SJSA1 (cell line): ENCODE measurements at places on chromosomes 6 and 20. TPM values are rescaled to one million over a fixed set of nuclear protein-coding genes. Genes with fewer than 3 reads are reported as not detected.

DNA sequence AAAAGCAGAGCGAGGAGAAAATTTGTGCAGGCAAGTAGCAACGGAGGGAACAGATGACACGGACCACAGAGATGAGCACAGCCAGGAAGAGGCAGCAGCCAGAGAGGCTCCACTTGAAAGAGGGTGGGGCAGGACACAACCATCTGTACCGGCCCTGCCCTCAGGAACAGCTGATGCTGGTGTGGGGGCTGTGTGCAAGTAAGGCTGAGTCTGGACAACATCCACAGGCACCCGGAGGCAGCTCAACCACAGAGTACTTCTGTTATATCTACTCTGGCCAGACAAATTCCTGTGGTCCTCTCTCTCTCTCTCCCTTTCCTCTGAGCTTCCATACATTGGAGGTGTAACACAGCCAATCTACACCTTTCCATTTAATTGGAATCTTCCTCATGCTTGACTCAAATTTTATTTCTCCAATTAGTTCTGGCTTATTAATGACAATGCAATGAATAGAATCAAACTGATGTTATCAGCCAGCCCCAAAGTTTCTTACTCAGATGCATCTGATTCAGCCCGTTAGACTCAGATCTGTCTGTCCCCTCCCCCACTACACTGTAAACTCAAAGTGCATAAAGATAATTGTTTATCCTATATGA is 24.9 kb downstream of the KIF13A start:
- peaks cover 77% of the 10 kb centered on the region for H3K4me1 ChIP-seq
- peaks cover 15% of the 10 kb centered on the region; the same call in 1 of the 2 replicates for H3K36me3 ChIP-seq
- no peaks in the 10 kb centered on the region for H3K27me3 ChIP-seq

- H3K36me3 ChIP-seq, result no peaks in the 10 kb centered on the region
- H3K27ac ChIP-seq, result no peak overlapping the region
- H3K4me3 ChIP-seq, result no peak overlapping the region
- no peak for DNase-seq
- no peaks in the 10 kb centered on the region for H3K4me1 ChIP-seq
- H3K27me3 ChIP-seq, result no peaks in the 10 kb centered on the region
These were observed 403.4 kb downstream of the HDGFL1 start for GRCh38 chr6:22972771-22973170.

GRCh38 chr20:62155428-62156253 is 12.1 kb downstream of the SS18L1 start:
- H3K36me3 ChIP-seq, result peaks cover 35% of the 10 kb centered on the region
- no peaks in the 10 kb centered on the region for H3K27me3 ChIP-seq
- no peak overlapping the region for H3K27ac ChIP-seq

DNA sequence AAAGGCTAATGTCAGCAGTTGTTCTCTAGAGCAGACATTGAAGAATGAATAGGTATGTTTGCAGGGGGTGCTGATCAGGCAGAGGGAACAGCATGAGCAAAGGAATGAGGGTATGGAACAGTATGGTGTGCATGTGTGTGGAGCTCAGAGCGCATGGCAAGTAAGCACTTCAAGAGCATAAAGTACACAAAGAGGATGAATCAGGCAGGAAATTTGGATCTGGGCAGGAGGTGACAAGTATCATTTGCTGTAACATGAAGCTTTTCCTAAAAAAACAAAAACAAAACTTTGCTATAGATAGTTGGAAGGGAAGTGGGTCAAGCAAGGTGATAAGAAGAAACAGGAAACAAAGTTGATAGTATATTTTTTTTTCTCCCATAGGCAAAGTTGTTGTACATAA is 746.8 kb downstream of the HDGFL1 start:
- no peak overlapping the region for H3K4me3 ChIP-seq
- H3K27ac ChIP-seq, result no peak overlapping the region
- no peaks in the 10 kb centered on the region for H3K36me3 ChIP-seq
- no peak for DNase-seq
- no peaks in the 10 kb centered on the region for H3K27me3 ChIP-seq
- no peaks in the 10 kb centered on the region for H3K4me1 ChIP-seq

The FOXQ1 gene
- total RNA-seq, result 0.66 and 2.0 TPM in 2 replicates

The MYH7B gene
- total RNA-seq, result not detected in 2 replicates

GRCh38 chr20:59448851-59449444 is 148.5 kb downstream of the EDN3 start:
- no peaks in the 10 kb centered on the region for H3K36me3 ChIP-seq
- H3K4me3 ChIP-seq, result no peak overlapping the region
- H3K27ac ChIP-seq, result no peak overlapping the region
- peaks cover 23% of the 10 kb centered on the region for H3K27me3 ChIP-seq

The SLC13A3 gene
- not detected in 2 replicates for total RNA-seq

GRCh38 chr20:2004171-2004570 is 10.3 kb upstream of the PDYN start:
- no peak overlapping the region for H3K27ac ChIP-seq
- H3K27me3 ChIP-seq, result peaks cover 22% of the 10 kb centered on the region
- H3K4me3 ChIP-seq, result no peak overlapping the region
- no peaks in the 10 kb centered on the region for H3K36me3 ChIP-seq
- DNase-seq, result no peak

GRCh38 chr20:43571771-43572170 is 12.9 kb downstream of the SGK2 start:
- no peak for DNase-seq
- H3K27me3 ChIP-seq, result no peaks in the 10 kb centered on the region; the same call in 1 of the 2 replicates
- H3K36me3 ChIP-seq, result no peaks in the 10 kb centered on the region

The PRND gene
- total RNA-seq, result not detected in 2 replicates

The ZNF311 gene
- total RNA-seq, result not detected in 2 replicates

DNA sequence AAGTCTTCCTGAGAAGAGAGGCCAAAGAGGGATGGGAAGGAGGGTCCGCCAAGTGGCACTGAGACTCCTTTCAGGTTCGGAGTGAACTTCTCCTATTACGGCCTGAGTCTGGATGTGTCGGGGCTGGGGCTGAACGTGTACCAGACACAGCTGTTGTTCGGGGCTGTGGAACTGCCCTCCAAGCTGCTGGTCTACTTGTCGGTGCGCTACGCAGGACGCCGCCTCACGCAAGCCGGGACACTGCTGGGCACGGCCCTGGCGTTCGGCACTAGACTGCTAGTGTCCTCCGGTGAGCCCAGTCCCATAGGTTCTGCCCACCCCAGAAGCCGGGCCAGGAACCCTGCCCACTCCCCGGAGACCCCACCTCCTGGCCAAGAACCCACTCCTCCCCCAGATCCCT is 4.1 kb downstream of the SLC22A7 start:
- peaks cover 14% of the 10 kb centered on the region for H3K27me3 ChIP-seq
- H3K36me3 ChIP-seq, result no peaks in the 10 kb centered on the region
- no peak overlapping the region for H3K4me3 ChIP-seq
- no peak for DNase-seq
- H3K27ac ChIP-seq, result no peak overlapping the region

The SPATS1 gene
- total RNA-seq, result not detected in 2 replicates

DNA sequence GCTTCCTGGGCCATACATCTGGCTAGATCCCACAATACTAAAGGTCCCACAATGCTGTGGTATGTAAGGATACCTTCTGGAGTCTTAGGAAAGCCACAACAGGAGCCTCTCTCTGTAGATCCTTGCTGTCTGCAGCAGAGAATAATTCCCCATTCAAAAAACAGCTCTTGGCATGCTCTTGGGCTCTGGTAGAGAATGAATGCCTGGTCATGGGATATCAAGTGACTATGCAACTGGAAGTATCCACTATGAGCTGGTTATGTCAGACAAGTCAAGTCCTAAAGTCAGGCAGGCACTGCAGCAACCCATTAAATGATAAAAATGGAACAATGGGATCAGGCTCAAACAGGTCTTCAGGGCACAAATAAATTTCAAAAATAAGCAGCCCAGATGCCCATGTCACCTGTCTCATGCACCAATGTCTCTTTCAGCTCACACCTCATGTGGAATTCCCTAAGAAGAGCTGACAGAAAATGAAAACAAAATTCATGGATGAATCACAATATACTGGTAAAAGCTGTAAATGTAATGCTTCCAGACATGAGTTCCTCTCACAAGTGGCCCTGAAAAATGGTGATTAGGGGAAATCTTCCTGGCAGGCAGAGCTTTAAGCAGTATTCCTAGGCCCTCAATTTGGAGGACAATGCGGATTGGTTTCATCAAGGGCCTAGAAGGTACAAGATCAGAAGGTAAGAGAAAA is 4.3 kb downstream of the AK9 start:
- no peak for DNase-seq
- H3K4me1 ChIP-seq, result peaks cover 3% of the 10 kb centered on the region; the same call in 1 of the 2 replicates
- H3K4me3 ChIP-seq, result no peak overlapping the region
- H3K36me3 ChIP-seq, result no peaks in the 10 kb centered on the region
